T-helper 1 cell treated with Interleukin-12 subunit alpha and Interleukin-12 subunit beta and Interleukin-4 antibody, amounts not matched to agents 30 ng/mL and 1 ng/mL, for 36 hours (primary cell): ENCODE measurements at places on chromosomes 3 and 15. TPM values are rescaled to one million over a fixed set of nuclear protein-coding genes. Genes with fewer than 3 reads are reported as not detected.

The RAB6B gene
- 0.61 TPM in 2 replicates for total RNA-seq

The PLA2G4E gene
- total RNA-seq, result not detected in 2 replicates

The ZNF80 gene
- total RNA-seq, result 0.32 and 0.39 TPM in 2 replicates

The FBLN2 gene
- total RNA-seq, result not detected in 2 replicates

The TMEM207 gene
- total RNA-seq, result not detected in 2 replicates

The SOX2 gene
- not detected in 2 replicates for total RNA-seq
